ENCODE measurements at places on chromosomes 4 and X.
A peak's percentile ranks its signal among the peaks of the same experiment; 100 is the strongest.

GRCh38 chrX:13891377-13892140 lies 74.7 kb upstream of the GPM6B start:
- DNase-seq: no peak

DNA sequence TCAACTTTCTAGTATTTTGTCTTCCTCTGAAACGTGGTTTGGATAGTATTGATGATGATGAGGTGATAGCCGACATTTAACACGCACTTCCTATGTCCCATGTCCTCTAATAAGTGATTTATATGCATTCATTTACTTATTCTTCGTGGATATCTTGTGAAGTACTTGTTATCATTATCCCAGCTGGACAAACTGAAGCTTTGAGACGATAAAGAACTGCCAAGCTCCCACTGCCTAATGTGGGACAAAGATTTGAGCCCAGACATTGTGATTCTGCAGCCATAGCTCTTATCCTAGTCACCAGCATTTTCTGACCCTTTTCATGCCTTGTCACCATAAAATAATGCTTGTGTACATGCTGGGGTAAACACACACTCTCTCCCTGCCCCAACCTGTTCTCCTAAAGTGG lies 92.5 kb downstream of the RAPGEF2 start:
- DNase-seq: no peak

GRCh38 chrX:49116076-49116475 lies 7.5 kb downstream of the GPKOW start:
- no peak for DNase-seq

- no peak for DNase-seq
Observed at GRCh38 chr4:118390121-118390520, 37.3 kb upstream of the PRSS12 start.

- no peak for DNase-seq
Observed at GRCh38 chrX:2188330-2188792, 312.4 kb downstream of the DHRSX start.

GRCh38 chr4:80029364-80029763 lies 43.7 kb downstream of the ANTXR2 start:
- no peak for DNase-seq

DNA sequence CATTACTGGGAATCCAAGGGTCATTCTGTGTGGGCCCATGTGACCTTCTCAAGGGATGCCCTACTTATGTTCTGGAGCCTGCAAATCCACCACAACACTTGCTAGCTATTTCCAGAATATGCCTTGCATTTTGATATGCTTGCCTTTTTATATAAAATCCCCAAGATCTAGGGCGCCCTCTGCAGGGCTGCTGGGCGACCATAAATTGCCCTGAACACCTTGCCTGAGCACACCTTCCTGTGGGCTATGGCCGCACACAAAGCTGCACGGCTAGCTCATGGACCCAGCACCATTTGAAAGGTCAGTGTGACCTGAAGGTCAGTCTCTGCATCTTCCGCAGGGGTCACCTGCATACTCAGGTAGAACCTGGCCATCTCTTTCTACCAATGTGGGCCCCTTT lies 311.7 kb downstream of the NLGN4X start:
- DNase-seq: no peak

DNA sequence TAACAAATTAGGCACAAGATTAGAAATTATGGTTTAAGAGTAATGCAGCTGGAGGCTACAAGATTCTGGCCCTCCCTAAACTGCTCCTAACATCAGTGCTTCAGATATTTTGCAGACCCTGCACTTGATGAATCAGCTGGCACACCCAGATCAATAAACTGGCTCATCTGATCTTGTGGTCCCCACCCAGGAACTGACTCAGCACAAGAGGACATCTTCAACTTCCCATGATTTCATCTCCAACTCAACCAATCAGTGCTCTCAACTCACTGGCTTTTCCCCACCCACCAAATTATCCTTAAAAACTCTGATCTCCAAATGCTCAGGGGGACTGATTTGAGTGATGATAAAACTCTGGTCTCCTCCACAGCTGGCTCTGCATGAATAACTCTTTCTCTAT lies 21.7 kb upstream of the TMEM33 start:
- DNase-seq: no peak

DNA sequence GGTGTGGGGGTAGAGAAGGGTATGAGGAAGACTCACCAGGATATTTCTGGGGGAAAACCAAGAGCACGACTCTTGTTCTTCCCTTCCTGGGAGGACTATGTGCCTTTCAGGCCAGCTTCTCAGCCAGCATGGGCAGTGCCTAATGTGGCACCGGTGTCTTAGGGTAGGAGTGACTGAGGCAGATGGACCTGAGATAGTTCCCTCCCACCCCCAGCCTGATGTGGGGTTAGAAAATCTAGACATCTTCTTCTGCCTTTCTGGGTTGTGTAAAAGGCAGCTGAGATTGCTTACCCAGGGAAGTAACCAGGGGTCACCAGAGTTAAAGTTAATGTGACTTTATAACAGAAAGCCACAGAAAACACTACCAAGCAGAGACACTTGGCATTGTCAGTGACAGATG lies 127.3 kb downstream of the TMA16 start:
- DNase-seq: no peak

- DNase-seq: peak; percentile 91
Observed at GRCh38 chrX:119655125-119655524, 37.8 kb downstream of the SEPTIN6 start.

DNA sequence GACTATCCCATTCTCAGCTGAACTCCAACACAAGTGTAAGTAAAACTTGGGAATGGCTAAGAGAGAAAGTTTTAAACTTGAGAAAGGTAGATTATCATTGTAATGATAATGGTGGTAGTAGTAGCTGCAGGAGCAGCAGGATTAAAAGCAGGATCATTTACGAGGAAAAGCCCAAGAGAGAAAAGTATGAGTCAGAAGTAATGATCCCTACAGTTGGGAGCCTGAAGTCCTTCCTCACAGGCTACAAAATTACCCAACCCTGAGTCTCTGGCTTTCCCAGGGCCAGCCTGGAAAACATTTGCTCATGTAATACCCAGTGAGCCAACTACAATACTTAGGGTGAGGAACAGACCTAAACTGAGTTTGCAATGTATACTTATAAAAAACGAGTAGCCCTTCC lies 4.4 kb upstream of the PRDM8 start:
- no peak for DNase-seq

DNA sequence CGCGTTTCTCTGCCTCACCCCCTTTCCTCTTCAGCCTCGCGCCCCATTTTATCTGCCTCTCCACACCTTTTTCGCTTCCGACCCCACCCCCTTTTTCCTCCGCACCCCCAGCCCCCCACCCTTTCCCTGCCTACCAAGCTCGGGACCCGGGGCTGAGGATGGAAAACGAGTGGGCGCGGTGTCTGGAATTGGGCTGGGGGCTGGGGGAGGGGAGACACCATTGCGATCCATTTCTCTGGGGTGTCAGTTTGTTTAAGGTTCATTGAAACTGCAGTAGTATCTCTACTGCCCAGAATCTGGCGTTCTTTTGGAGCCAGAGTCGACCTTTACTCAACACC lies 707 bp downstream of the SLC9A6 start:
- DNase-seq: no peak

GRCh38 chr4:113502906-113503305 lies 258.6 kb downstream of the CAMK2D start:
- no peak for DNase-seq

DNA sequence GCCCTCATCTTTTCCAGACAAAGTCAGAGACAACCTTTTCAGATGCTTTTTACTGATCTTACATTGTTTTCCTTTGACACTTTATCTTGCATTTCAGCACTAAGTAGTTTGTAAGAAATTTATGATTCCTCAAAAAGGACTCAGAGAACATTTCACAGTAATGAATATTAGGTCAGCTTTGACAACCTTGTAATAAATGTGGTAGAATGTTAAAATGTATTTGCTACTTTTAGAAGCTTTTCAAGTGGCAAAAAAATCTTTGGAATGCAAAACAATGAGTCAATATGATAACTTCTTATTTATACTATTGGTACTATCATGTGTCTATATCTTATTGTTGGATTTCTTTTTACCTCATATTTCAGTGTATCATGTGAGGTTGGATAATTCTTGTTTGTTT lies 146.2 kb upstream of the FAT4 start:
- no peak for DNase-seq

DNA sequence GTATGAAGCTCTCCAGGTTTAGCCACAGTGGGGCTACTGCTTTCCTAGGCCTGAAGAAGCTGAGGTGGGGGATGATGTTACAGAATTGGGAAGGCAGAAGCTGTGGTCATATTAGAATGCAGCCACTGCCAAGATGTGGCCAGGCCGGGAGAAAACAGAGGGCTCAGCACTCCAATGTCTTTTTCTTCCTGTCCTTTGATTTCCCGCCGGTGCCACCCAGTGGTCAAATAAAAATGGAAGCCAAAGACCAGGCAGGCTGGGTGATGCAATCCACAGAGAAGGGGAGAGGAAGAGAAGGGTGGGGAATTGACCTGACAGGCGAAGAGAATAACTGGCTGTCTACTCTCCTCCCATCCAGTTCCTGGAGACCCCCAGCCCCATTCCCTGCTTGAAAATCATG lies 94.9 kb upstream of the SHISA3 start:
- DNase-seq: peak; percentile 37

DNA sequence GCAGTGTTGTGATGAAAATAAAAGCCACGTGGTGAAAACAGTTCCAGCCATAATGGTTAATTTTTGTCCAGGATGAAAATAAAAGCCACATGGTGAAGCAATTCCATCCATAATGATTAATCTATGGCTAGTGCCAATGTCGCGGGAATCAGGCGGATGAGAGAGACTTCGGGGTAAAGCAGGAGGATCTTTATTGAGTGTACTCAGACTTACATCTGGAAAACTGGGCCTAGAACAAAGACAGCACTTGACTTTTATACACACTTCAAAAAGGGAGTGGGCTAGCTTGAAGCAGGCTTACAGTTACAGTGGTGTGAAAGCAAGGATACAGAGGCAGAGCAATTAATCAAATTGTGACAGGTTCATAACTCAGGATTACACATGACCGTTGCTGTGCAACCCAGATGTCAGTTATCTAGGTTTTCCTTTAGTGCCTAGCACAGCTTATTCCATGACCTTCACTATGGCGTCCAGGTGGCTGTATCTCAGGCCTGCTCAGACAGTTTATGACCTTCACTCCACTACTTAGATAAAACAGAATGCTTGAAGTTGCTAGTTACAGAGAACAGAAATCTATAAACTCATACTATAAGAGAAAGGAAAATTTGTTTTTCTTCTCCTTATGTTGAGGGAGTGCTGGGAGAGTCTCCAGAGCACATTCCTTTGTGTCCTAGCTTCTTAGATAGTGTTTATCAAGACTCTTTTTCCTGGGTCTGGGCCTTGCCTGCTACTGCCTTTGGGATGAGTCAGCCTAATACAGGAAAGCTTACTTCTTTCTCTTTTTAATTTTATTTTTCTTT lies 5.9 kb upstream of the PLA2G12A start:
- peak; percentile 34 for DNase-seq

DNA sequence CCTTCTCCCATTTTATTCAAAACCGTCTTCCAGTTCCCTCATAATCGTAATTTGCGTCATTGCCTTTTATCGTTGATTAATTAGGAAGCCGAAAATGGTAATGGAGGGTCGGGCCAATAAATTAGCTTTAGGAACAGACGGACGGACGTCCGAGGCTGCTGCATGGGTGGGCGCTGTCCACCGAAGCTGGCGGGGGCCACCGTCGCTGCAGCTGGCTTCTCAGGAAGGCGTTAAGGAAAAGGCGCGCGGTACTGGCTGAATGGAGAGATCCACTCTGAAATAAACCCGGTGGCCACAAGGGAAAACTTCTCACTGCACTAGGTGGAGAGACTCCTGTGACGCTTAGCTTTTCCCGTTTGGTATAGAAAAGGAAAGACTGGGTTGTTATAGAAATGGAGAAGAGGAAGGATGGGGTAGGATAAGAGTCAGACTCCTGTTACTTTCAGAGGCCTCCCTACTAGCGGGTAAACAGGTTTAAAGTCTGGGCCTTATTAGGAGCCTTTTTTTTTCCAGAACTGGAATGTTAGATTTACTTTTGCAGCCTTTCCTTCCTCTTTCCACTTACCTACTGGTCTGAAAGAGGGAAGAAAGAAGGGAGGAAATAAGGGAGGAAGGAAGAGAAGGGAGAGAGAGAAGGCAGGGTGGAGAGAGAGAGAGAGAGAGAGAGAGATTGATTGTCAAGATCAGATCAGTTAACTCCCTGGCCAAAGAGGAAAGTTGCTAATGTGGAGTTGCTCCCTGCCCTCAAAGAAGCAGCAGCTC lies 11.3 kb upstream of the PRDM8 start:
- DNase-seq: no peak

DNA sequence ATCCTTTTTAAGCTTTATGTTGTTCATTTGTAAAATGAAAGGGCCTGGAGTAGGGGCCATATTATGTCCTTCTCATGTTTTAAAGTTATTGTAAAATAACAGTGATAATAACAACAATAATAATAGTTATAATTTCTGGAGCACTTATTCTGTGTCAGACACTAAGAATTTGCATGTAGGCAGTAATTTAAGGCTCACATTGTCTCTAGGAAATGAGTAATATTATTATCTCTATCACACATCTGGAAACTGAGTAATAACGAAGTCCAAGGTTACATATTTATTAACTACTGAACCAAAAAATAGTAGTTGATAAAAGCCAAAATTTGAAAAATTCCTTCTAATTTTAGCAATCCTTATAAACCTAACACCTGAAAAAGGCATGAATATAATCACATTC lies 520.7 kb upstream of the PABPC4L start:
- DNase-seq: no peak

DNA sequence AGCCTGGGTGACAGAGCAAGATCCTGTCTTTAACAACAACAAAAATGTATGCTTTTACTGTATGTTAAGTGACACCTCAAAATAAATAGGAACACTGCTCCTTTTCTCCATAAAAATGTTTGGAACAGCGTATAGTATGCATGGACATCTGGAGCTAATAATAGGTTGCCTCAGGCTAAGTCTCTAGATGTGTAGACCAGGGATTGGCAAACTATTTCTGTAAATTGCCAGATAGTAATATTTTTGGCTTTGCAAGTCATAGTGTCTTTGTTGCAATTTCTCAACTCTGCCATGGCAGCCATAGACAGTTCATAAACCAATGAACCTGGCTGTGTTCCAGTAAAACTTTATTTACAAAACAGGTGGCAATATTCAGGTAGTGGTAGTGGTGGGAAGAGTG lies 76.6 kb upstream of the CBLL2 start:
- no peak for DNase-seq

- DNase-seq: no peak
Observed at GRCh38 chrX:106302304-106302703, 134.2 kb downstream of the PWWP3B start.

GRCh38 chr4:121448231-121448630 lies 67.4 kb upstream of the QRFPR start:
- no peak for DNase-seq

GRCh38 chr4:83535520-83536361 lies at the start of gene GPAT3:
Gene GPAT3 (plus strand): TSS chr4:83536108. CDS start chr4:83536623, 515 bp downstream.
- peak; percentile 54 for DNase-seq

GRCh38 chrX:110415440-110416170 lies 57.0 kb downstream of the RTL9 start:
- DNase-seq: no peak

GRCh38 chr4:30208731-30209435 lies 511.3 kb upstream of the PCDH7 start:
- DNase-seq: no peak

DNA sequence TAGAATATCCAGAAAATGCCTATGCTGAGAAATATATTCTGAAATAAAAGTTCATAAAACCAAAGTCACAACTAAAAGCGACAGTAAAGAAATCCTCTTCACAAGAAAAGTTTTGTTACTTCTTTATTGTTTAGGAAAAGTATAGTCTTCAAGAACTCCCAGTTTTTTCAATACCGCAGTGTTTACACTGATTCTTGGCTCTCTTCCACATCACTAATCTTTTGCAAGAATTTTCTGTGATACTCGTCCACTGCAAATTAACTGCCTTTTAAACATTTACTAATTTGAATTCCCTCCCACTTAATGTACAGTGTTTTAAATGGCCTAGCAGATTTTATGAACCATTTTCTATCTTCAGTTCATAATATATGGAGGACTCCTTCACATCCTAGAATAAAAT lies 65.1 kb downstream of the HPGDS start:
- peak; percentile 17 for DNase-seq

All from cardiac muscle cell (in vitro differentiated cells and primary cell).